Colonic mucosa (tissue), 4 donors: ENCODE measurements at places on chromosomes 1 and 21.

DNA sequence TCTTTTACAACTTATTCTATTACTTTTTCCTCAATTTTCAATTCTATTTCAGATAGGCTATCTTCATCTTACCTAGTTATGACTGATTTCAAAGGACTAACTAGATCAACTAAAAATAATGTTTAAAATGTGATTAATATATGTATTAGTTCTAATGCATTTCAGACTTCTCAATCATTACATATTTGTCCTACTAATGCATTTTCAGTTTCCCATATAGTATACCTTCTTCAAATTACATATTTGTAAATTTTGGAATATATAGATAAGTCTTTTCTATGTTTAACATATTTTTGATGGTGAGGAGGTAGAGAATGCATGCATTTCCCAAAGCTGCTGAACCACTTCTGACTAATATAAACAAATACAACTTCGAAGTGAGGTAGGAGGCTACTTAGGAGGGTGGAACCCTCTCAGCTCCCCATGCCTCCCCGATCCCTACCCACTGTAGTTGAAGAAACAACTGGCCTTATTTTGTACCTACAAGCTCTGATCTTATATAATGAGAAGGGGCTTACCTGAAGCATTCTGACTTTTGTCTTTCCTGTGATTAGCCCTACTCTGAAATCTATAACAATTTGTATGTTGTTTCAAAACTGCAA lies 1.7 kb downstream of the TRMT1L start:
- DNase-seq: no peak

- no peak for DNase-seq
These were observed 27.5 kb downstream of the KCTD3 start for GRCh38 chr1:215594640-215595039.

GRCh38 chr1:25813734-25814471 lies 5.9 kb upstream of the MTFR1L start:
- DNase-seq: no peak

GRCh38 chr1:158146165-158146564 lies 34.5 kb upstream of the CD1D start:
- DNase-seq: no peak

DNA sequence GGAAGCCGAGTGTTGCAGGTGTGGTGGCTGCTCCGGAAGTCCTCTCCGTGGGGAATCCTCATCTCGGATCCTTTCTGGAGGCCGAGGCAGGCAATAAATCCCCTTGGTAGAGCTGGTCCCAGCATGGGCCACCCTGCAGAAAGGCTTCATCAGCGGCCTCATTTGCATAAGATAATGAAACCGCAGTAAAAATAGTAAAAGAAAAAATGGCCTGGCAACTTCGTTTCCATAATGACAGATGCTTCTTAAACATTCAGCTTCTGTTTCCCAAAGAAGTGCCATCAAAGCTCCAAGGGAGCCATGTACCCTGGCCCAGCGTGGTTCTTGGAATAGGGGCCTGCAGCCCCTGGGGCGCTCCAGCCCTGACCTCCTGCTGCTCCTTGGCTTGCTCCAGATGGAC lies 244.1 kb downstream of the GRIK3 start:
- no peak for DNase-seq

GRCh38 chr1:172973424-172973823 lies 77.3 kb downstream of the TNFSF18 start:
- DNase-seq: no peak
